Effector memory CD8-positive, alpha-beta T cell (primary cell): ENCODE measurements at places on chromosomes 12 and 14.

DNA sequence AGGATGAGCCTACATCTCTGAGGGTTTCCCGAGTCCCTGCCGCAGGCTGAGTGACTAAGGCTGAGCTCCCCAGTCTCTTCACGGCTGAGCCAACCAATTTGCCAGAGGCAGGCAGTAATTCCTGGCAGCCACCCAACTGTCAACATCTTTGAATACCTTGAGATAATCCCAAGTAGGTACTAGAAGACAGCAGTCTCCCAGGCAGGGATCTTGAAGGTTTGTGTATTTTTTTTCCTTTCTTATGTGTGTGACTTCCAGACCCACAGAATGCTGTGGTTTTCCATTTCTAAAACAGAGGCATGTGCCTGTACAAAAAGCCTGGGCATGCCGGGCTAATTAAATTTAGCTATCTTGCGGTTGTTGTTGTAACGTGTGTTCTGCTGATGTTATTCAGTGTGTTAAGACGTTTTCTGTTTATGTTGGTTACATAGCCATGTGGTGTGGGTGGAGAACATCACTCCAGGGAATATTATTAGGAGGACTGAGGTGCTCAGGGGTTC lies 155.5 kb downstream of the ANO2 start:
- DNase-seq = no peak

GRCh38 chr14:81801921-81802320 lies 268.3 kb upstream of the SEL1L start:
- DNase-seq = no peak

DNA sequence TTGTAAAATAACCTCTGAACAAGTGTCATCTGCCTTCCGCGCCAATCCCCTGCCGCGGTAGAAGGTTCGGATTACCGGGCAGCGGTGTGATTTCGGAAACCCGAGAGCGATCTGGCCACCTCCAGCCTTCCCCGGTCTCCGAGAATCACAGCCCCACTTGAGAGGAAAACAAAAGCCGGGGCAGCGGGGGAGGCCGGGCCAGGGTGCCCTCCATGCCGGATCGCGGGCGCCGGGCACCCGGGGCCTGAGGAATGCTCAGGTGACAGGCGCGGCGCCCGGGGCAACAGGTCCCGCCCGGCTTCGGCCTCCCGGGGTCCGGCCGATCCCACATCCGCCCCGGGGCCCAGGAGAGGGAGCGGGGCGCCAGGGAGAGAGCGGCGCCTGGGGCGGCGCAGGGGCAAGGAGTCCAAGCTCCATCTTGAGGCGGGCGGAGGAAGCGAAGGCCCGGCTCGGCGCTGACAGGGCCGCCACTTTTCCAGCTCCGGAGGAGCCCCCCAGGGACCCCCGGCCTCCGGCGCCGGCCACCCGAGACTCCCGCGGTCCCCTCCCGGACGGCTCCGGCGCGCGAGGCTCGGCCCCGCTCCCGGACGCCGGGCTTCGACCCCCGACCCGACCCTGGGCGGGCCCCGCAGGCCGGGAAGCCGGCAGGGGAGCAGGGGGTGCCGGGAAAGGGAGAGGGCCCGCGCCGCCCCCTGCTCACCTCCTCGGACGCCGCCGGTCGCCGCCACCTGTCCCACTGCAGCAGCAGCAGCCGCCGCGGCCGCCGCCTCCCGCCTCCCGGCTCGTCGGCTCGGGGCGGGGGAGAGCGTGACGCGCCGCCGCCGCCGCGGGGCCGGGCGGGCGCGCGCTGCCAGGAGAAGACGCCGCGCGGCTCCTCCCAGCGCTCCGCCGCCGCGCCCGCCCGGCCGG lies at the start of gene CLIP1:
Gene CLIP1 (minus strand): TSS at position 849 of the 909 bp plus-strand sequence. CDS start 42,217 bp downstream, outside the sequence.
- peak; percentile 47 for DNase-seq

- DNase-seq = no peak
Observed at GRCh38 chr12:113057565-113058485, 1.3 kb downstream of the DTX1 start.

- no peak for DNase-seq
Observed at GRCh38 chr12:117523971-117524370, 162.5 kb upstream of the NOS1 start.

GRCh38 chr12:48311313-48311712 lies 39.4 kb downstream of the ZNF641 start:
- no peak for DNase-seq

GRCh38 chr12:27396216-27396815 lies 50.2 kb upstream of the SMCO2 start:
- no peak for DNase-seq

GRCh38 chr14:92866901-92867865 lies 55.8 kb upstream of the CHGA start:
- no peak for DNase-seq

GRCh38 chr12:94553130-94553519 lies 93.5 kb upstream of the CEP83 start:
- no peak for DNase-seq

DNA sequence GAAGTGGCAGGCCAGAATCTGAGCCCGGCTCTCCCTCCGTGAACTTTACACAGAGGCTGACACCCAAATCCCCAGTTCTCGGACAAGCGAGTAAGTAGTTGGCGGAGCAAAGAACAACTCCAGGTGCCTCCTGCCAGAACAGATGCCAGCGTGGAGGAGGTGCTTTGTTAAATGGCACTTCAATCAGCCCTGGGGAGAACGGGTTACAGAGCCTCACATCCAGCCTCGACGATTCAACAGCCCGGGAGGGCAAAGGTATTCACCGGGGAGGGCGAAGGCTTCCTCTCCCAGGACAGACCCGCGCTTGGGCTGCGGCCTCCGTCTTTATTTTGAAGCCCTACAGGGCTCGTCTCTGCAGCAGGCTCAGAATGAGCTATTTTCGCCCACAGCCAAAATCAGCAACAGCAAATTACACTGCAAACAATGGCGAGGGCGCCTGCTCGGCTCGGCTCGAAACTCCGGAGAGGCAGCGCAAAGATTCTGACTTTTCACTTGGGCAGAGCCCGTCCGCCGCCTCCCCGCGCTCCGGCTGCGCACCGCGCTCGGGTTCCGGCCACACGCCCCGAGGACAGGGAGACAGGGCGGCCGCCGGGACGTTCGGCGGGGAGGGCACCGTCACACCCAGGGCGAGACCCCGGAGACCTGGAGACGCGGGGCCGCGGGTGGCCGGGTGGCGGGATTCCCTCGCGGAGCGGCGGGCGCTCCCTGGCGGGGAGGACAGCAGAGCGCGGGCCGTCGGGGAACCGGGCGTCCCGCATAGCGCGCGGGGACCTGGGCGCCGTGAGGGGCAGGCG lies 811 bp downstream of the TMCC3 start:
- DNase-seq = peak; percentile 45

- DNase-seq = no peak
Observed at GRCh38 chr14:50381823-50382287, 14.8 kb downstream of the CDKL1 start.

DNA sequence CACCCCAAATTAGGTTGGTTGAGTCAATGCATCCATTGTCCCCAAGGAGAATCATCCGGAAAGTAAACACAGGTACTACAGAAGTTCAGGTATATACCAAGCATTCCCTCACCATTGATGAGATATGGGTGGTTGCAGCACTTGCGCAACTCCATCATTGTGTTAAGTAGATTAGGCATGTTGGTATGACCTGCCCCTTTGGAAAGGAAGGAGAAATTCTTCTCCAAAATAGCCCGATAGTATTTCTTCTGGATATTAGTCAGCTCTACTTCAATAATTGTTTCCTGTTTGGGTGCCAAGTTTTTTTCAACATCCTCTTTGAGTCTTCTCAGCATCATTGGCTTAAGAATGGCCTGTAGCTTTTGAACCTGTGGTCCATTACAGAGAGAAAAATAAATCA lies 21.3 kb upstream of the SUPT16H start:
- DNase-seq = no peak
